NCI-H748 treated with DMSO at 0.1 percent for 48 hours (cell line): ENCODE measurements at places on chromosomes 12 and 14.

GRCh38 chr12:107487011-107487680 is 198.5 kb upstream of the PWP1 start:
- DNase-seq: no peak

DNA sequence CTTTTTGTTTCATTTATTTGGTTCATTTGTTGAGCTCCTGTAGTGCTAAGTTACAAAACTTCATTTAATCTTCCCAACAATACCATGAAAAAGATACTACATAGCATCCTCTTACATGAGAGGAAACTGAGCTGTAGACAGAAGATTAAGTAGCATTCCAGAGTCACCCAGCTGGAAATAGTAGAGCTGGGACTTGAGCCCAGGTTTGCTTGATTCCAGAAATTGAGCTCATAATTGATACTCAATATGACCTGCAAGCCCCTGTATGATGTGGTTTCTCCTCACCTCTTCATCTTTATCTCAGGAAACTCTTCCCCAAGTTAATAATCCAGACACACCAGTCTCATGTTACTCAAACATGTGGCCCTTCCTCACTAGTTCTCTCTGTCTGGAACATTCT is 87.0 kb upstream of the DAAM1 start:
- no peak for DNase-seq

DNA sequence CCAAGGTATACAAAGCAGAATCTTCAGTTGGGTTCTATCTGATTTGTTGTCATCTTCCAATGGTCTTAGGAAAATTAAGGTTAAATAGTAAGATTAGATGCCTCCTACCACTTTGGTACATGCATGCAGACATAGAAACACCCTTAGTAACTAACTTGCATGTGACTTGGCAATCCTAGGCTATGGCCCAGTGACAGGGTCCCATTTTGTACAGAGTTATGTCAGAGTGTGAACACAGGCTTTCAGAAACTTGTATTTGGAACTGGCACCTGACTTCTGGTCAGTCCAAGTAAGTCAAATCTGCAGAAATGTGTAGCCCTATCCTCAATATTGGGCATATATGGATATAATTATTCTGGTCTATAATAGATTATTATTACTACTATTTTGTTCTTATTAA is 53.1 kb downstream of the DAD1 start:
- no peak for DNase-seq

- no peak for DNase-seq
Measured at GRCh38 chr14:80787876-80788275, 153.7 kb downstream of the CEP128 start.

GRCh38 chr14:75183225-75183624 is 6.8 kb upstream of the TMED10 start:
- DNase-seq: no peak

DNA sequence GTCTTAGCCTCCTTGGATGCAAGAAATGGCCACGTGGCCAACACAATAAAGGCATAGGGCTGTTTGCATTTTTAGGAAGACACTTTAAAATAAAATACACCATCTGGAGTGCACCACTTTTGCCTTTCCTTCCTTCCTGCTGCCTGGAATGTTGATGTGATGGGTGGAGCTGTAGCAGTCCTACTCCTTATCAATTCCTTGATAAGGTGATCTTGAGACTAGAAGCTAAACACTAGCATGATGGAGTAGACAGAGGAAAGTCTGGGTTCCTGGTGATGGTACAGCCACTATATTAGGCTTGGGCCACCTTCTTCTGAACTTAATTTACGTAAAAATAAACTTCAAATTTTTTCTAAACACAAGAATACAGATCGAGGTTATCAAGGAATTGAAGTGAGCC is 2.9 kb upstream of the GLT1D1 start:
- no peak for DNase-seq

DNA sequence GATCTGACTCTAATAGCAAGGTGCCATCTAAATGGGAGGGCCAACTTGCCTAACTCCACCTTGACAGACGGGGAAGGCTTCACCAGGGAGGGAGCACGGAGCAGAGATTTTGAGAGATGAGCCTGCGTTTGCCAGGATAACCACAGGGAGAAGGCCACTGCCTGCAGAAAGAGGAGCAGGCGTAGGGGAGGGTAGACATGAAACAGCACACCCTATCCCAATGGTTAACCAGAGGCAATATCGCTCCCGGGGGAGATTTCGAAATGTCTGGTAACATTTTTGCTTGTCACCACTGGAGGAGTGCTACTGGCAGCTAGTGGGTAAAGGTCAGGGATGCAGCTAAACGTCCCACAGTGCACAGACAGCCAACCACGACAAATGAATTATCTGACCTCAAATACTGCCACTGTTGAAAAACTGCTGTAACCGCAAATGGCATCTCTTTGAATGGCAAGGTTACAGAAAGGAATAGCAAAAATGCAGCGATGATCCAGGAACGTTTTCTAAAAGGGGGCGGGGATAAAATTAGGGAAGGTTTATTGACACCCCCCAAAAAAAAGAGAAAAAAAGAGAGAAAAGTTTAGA is 126.0 kb upstream of the ATF7IP start:
- no peak for DNase-seq
